ENCODE measurements at places on chromosomes 2 and 18.
A peak's percentile ranks its signal among the peaks of the same experiment; 100 is the strongest.

GRCh38 chr18:37559194-37559593, 6.4 kb downstream of the CELF4 start:
- DNase-seq = no peak

DNA sequence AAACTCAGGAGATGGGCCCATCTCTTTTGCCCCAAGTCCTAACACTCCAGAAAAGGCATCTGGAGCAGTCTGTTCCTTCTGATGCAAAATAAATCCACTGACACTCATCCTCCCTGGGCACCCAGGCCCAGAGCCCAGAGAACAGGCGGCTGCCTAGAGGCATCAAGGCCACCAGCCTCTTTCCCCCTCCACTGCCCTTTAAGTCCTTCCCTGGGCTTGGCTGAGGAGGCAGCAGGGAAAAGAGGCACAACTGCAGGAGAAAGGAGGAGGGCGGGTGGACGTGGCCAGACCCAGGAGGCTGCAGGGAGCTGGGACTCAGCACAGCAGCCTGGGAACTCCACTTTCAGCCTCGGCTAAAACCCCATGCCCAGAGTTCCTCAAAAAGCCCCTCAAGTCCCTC, 99.7 kb upstream of the ID2 start:
- no peak for DNase-seq

GRCh38 chr2:189802396-189802912, 18.2 kb downstream of the PMS1 start:
- DNase-seq = no peak

GRCh38 chr2:149766339-149766738, 178.8 kb upstream of the MMADHC start:
- no peak for DNase-seq

GRCh38 chr2:177261116-177262060, 3.1 kb downstream of the NFE2L2 start:
- peak; percentile 48 for DNase-seq

- no peak for DNase-seq
Observed at GRCh38 chr2:178275600-178275999, 81.3 kb downstream of the OSBPL6 start.

DNA sequence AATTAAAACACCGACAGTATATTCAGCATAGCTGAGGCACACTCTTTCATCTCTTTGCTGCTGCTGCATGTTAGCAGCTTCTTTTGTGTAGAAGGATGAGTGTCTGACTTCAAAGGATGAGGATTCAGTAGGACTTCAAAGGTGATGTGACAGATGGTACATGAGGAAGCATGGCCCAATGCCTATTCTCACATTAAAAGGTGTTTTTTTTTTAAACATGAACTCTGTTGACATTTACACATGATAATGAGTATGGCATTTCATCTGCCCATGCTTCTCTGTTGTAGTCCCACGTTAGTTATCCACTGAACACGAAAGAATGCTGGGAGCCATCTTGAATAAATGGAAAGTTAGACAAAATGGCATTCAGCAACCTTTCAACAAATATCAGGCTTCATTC, 1950.8 kb upstream of the PIK3C3 start:
- DNase-seq = no peak

GRCh38 chr2:206692971-206693370, 25.2 kb downstream of the DYTN start:
- no peak for DNase-seq

- no peak for DNase-seq
Observed at GRCh38 chr2:227013330-227013729, 150.7 kb downstream of the COL4A4 start.

DNA sequence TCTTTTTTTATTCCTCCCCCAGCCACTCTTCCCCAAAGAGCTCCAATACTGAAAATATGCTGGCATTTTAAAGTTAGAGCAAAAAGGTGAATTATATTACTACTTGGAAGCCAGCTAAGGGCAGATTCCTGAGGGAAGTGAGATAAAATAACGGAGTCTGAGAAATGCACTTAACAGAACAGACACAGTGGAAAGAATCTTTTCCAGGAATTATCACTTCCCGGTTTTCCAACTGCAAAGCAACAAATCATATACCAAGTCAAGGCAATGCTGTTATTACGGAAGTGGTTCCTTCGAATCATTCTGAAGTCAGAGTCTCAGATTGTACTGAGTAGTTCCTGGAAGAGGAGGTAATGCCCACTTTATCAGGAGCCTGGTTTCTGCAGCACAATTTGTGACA, 435.0 kb upstream of the SPRED2 start:
- no peak for DNase-seq

GRCh38 chr18:42620657-42621056, 494.8 kb downstream of the RIT2 start:
- no peak for DNase-seq

DNA sequence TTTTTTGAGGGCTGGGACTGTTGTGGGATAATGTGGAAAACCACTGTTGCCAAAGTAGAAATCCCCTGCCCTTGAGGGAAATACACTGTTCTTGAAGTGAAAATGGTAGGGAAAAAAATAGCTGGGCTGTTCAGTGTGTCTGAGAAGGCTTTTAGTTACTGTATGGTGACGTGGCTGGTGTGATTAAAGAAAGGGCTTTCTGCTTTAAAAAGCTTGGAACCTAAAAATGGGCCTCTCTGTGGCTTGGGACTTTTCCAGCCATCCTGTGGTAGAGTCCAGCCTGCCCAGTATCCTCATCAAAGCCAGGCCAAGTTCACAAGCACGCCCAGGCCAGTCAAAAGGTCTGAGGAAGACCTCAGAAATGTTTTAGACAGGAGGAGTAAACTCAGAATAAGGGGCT, 6.8 kb downstream of the MGAT5 start:
- peak; percentile 88 for DNase-seq

- peak; percentile 75 for DNase-seq
Observed at GRCh38 chr2:174615871-174616436, 18.4 kb upstream of the WIPF1 start.

DNA sequence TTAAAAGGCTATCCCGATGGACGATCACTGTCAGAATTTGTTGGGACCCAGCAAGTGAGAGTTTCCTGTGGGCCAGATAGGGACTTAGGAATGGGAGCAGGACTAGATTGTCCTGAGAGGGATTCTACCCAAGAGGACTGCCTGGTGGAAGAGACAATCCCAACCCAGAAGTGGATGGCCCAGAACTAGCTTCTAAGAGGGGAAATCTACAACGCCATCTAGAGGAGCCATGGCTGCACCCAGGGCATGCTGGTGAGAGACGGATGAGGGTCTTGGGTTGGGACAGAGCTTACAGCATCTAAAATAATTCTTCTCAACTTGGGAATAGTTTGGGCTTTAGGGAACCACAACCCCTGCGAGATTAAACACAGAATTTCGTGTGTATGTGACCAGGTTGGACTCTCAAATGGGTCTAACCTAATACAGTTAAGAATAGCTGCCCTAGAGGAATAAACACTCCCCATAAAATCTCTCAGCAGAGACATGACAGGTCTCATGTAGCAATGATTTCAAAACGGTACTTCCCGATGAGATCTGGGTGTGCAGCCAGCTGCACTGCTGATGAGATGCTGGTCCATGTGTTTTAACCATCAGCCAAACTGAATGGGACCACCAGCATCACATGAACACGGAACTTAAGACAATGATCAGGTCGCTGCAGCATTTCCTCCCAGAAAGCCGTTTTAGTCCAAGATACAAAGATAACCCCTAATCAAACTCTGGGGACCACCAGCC, 50.8 kb downstream of the CCBE1 start:
- peak; percentile 26 for DNase-seq

- DNase-seq = no peak
Observed at GRCh38 chr2:44947028-44947375, 5.5 kb downstream of the SIX3 start.

DNA sequence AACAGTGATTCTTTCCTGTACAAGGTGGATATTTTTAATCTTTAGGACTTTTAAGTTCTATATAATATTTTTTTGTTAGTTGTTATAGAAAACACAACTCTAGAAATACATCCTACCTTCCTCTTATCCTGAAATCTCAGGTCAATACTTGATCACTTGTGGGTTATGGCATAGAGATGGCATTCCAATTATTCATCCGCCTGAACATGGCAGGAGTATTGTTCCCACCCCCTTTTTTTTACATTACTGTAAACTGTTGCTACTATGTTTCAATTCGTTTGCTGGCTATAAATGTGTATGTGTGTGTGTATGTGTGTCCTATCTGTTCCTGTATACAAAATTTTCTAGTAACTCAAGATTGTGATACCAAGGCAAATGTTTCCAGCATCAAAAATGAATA, 43.3 kb upstream of the FN1 start:
- DNase-seq = no peak

GRCh38 chr2:240460781-240461431, 25.4 kb downstream of the GPC1 start:
- no peak for DNase-seq

DNA sequence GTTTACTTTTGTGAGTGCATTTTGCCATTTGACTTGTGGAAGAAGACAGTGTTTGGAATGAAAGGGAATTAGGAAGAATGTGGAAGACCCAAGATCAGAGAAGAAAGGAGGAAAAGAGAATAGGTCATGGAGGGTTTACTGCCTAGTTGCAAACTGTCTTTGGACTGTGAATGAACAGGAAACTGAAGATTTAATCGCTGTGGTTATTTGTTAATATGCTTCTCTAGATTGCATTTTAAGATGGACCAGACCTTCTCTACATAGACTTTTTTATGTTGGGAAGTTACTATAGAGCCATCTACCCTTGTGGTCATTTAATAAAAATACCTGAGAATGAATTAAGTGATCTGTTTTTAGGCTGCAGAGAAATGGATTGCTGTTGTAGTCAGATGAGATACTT, 6.2 kb downstream of the AGPS start:
- DNase-seq = no peak

DNA sequence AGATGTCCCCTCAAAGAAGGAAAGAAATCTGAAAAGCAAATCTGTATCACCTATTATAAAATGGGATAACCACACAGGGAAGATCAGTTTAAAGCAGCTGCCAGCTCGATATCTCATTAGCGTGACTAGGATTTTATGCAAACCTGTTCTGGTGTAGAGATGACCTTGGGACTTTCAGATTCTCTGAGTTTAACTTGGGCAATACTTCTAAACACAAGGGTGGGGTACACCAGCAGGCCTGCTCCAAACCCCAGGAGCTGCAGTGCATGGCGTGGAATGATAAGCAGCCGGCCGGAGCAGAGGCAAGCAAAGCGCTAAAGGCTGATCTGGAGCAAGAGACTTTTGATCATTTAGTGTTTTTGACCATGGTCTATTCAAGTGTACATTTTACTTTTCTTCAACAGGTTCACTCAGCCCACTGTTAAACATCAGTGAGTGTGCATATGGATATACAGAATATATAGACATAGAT, 4.7 kb downstream of the SERTAD2 start:
- no peak for DNase-seq

DNA sequence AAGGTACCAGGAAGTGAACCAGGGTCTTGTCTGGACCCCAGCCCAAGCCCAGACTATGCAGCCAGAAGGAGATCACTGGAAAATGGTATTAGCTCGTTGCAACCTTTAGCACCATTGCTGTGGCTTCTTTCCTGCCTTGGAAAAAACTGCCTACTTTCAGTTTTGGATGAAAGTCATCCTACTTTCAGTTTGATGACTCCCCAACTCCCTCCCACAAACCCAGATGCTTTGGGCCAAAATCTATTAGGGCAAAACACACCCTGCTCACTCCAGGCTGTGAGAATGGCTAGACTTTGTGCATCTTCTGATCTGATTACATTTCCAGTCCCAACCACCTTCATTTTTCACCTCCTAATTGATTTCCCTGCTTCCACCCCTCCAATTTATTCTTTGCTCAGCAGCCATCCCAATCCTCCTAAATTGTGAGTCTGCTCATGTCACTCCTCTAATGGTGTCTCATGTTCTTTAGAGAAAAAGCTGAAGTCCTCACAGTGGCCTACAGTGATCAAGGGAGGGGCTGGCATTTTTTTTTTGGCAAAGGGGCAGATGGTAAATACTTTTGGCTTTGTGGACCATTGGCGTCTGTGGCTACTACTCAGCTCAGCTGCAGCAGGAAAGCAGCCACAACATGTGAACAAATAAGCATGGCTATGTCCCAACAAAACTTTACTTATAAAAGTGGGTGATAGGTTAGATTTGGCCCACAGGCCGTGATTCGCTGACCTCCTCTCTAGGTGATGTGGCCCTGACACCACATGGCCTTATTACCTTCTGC, 368.7 kb downstream of the SLC4A3 start:
- DNase-seq = peak; percentile 34

DNA sequence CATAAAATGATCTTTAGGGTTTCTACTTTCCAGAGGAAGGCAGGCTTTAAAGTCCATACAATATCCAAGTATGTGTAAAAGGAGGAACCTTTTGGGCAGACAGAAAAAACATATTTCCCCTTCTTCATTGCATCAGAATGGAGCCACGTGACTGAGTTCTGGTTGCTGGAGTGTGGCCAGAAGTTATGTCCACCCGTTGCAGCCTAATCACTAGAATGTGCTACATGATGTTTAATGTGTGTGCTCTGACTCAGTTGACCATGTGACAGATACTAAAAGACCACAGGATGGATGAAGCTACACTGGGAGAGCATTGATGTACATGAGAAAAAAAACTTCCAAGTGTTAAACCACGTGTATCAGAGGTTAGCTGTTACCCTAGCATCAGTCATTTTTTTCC, 460.9 kb downstream of the RIT2 start:
- peak; percentile 4 for DNase-seq

- DNase-seq = peak; percentile 19
Observed at GRCh38 chr2:119513832-119514231, 10.5 kb downstream of the SCTR start.

DNA sequence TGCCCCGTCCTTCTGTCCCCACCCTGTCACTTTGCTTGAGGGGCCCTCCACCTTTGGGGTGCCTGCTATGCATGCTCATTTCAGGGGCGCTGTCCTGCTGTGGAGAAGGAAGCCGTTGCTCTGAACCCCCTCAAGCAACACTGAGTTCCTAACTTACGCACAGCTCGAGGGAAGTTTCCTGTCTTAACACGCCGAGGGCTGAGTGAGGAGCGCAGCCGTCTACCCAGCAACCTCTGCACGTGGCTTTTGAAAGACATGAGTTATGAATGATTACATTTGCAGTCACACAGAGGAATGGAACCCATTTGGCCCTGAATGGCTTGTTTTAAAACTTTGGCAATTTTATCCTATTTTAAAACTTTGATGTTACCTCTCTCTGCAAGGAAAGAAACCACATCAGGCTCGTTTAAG, 14.0 kb downstream of the RAMP1 start:
- no peak for DNase-seq

DNA sequence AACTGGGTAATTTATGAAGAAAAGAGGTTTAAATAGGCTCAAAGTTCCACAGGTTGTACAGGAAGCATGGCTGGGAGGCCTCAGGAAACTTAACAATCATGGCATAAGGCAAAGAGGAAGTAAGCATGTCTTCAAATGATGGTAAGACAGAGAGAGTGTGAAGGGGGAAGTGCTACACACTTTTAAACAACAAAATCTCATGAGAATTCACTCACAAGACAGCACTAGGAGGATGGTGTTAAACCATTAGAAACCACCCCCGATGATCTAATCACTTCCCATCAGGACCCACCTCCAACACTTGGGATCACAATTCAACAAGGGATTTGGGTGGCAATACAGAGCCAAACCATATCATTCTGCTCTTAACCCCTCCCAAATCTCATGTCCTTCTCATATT, 34.9 kb downstream of the CFAP210 start:
- DNase-seq = no peak

Measured in GM23248 (cell line).